Stimulated activated CD8-positive, alpha-beta memory T cell treated with anti-CD3 and anti-CD28 coated beads, Interleukin-7, amount 100 ng/mL, for 1 hour (primary cell): ENCODE measurements at places on chromosomes 7 and 10.

GRCh38 chr7:90564455-90564854, 31.7 kb upstream of the CDK14 start:
- no peak for DNase-seq

DNA sequence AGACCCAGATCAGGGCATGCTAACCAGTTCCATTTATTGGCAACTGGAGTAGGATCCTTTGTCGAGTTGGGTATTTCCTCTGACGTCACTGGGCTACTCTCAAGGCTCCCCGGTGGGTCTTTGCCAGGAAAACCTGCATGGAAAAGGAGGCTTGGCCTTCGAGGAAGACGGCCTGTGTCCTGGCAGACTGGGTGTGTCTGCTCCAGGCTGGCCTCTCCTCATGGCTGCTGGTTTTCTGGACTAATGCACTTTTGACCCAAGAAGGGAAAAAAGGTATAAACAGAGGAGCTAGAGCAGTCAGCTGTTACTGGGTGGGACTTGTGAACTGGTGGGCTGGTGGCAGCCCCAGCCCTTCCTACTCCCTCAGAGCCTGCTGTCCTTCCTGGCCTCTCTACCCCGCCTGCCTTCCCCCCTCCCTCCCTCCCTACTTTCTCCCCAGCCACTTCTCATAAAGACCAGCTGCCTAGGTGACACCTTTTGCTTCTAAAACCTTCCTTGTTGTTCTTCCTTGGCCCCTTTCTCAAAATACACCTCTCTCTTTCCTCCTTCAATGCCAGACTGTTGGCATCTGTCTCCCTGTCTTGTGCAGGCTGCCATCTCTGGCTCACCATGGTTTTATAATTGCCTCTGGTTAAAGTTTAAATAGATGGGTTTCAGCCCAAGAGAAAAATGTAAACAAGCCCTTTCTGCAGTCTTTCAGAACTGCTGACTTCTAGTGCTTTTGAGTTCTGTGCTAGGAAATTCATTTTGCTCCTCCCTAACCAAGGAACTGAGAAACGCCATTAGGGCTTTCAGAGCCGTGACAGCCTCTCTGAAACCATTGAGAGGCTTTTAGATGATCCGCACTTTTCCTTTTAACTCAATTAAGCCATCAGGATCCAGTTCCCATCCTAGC, 101.8 kb upstream of the MKLN1 start:
- DNase-seq: no peak

DNA sequence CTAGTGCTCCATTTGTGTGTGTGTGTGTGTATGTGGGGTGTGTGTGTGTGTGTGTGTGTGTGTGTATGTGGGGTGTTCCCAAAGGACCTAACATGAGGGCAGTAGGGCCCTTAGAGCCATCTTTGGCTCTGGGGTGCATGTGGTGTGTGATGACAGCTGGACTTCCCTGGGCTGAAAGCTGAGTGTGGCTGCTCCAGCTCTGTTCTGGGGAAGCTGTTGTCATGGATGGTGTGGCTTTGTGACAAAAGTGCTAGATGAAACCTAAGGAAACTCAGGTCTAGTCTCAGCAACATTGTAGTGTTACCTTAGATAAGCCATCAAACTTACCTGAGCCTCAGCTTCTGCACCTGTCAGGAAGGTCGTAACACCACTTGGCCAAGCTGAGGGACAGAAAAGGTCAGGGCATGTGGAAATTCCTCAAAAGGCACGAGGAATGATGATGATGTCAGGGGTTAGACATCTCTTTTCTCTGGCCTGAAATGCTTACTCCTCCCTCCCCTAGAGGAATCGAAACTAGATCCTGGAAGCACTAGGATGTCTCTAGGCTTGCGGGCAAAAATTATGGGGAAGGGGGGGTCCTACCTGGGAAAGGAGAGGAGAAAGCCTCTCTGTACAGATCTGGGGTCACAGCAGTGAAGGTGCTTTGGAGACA, 115.4 kb downstream of the RPS24 start:
- DNase-seq: no peak

GRCh38 chr7:81053623-81054022, 134.8 kb upstream of the SEMA3C start:
- no peak for DNase-seq

DNA sequence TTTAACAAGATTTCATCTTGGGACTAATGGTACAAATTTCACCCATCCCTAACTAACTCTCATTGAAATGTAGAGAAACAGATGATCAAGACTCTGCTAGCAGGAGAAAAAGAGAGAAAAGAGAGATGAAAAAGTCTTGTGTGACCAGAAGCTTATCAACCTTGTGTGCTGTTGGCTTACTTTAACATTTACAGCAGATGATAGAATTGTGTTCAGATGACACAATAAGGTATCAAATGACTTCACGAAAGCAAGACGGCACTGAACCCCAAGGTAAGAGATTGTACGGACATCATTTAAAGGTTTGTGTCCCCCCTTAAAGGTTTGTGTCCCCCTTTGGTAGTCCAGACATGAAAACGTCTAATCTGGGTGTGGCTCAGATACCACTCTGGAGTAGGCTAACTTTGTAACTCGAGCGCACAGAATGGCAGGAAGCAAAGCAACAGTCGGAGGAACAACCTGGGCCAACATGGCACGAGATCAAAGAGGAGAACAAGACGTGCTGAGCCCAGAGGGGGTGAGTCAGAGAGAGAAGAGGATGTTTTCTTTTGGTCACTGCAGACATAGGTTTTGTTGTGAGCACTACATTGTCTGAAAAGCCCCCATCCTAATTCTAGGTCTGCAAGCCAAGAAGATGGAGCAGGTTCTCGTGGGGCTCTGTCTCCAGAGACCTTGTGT, 10.4 kb upstream of the LMBR1 start:
- no peak for DNase-seq

GRCh38 chr10:31697271-31698180, 231.1 kb downstream of the ARHGAP12 start:
- DNase-seq: no peak

DNA sequence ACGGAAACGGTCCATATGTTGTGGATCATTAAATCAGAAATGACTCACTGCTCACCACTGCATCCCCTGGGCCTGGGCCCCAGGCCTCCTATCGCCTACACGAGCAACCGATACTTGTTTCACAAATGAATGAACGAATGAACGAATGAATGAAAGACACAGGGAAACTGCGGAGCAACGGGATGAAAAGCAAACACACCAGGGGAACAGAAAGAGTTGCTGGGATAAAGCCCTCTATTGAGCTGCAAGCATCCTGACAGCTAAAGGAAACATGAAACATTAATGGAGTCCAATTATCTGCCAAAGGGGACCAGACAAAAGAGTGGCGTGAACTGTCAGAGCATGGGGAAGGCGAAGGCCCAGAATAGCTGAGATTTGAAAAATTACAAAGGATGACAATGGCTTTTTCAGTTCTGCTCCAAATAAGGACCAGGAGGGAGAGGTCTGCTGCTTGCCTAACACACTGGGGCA, 92.1 kb downstream of the GRB10 start:
- DNase-seq: no peak

GRCh38 chr7:151697942-151698341, 178.2 kb upstream of the RHEB start:
- DNase-seq: no peak
